ENCODE measurements at places on chromosomes 16 and 17. TPM values are rescaled to one million over a fixed set of nuclear protein-coding genes. Genes with fewer than 3 reads are reported as not detected.

DNA sequence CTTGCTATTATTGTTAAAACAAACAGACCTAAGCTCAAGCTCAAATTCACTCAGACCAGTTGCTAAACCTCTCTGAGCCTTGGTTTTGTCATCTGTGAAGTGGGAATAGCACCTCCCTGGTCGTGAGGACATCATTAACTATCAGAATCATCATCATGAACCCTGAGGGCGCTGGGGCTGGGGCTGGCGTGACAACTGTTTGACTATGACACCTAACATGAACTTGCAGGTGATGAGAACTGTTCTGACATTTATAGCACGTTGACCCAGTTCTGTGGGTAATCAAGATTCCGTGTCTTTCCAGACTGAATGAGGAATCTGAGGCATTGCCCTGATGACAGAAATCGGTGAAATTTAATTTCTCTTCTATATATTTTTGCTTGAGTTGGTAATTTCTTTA lies 71.3 kb upstream of the CDH5 start:
- H3K4me3 ChIP-seq: no peak overlapping the region
- DNase-seq: no peak
- H3K36me3 ChIP-seq: no peaks in the 10 kb centered on the region
- H3K4me1 ChIP-seq: no peaks in the 10 kb centered on the region
- H3K27me3 ChIP-seq: no peaks in the 10 kb centered on the region

Gene IGF2BP1
- total RNA-seq: not detected

DNA sequence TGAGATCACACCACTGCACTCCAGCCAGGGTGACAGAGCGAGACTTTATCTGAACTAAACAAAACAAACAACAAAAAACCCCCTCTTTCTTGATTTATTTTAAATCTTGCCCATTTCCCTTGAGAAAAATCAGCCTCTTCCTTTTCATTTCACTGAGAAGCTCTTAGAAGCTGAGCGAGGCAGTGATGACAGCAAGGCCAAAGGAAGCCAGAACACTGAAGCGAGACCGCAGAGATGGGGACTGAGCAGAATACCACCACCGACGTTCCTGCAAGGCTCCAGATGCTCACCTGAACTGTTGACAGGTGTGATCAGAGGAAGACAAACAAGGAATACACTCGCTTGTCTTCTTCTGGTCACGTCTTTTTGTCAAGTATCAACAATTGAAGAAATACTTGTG lies 30.5 kb upstream of the IRF8 start:
- DNase-seq: no peak
- H3K36me3 ChIP-seq: no peaks in the 10 kb centered on the region
- no peak overlapping the region for H3K27ac ChIP-seq
- no peak overlapping the region for H3K4me3 ChIP-seq

GRCh38 chr17:28818819-28819221 lies 23.8 kb downstream of the FAM222B start:
- no peak overlapping the region for H3K4me3 ChIP-seq
- no peak overlapping the region for H3K27ac ChIP-seq
- no peaks in the 10 kb centered on the region for H3K4me1 ChIP-seq
- DNase-seq: no peak
- no peaks in the 10 kb centered on the region for H3K27me3 ChIP-seq

- no peaks in the 10 kb centered on the region for H3K27me3 ChIP-seq
- H3K27ac ChIP-seq: no peak overlapping the region
- DNase-seq: no peak
- no peaks in the 10 kb centered on the region for H3K36me3 ChIP-seq
These were observed 2.4 kb downstream of the APOBR start for GRCh38 chr16:28496844-28497243.

DNA sequence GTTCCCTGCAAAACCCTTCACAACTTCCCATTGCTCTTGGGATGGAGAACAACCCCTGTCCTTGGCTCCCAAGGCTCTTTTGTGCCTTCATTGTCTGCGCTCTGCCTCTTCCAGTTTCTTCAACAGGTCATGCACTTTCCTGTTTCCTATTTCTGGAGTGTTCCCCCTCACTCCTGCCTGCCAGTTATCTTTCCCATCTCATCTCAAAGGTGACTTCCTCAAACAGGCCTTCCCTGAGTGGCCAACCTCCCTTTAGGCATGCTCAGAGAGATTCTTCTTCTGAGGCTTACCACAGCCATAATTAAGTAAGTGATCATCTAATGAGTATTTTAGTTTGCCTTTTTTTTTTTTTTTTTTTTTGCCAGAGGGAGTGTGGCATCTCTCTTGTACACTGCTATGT lies 2.9 kb upstream of the CYLD start:
- no peaks in the 10 kb centered on the region for H3K27me3 ChIP-seq
- no peak overlapping the region for H3K27ac ChIP-seq
- H3K4me3 ChIP-seq: no peak overlapping the region
- no peaks in the 10 kb centered on the region for H3K36me3 ChIP-seq
- peaks cover 16% of the 10 kb centered on the region for H3K4me1 ChIP-seq

Gene RAB37
- total RNA-seq: 6.8 TPM

DNA sequence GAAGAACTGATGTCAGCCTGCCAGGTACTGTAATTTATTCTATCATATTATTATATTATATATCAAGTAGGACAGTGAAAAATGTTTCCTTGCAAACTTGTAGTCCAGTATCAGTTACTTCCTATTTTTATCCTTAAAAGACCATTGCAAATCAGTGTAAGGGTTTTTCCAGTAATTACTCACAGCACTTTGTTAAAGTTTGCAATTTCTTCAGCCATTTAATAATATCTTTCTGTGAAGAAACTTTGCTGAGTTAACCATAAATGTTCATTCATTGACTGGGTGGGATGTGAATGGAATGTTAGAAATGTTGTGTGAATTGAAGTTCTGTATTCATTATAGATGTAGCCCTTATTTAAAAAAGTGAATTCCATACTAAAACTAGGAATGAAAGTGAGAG lies 26.7 kb downstream of the HAPSTR1 start:
- H3K4me1 ChIP-seq: peaks cover 43% of the 10 kb centered on the region
- H3K36me3 ChIP-seq: peaks cover 38% of the 10 kb centered on the region
- no peak overlapping the region for H3K27ac ChIP-seq
- no peak for DNase-seq
- no peaks in the 10 kb centered on the region for H3K27me3 ChIP-seq
- H3K4me3 ChIP-seq: no peak overlapping the region

- no peak overlapping the region for H3K4me3 ChIP-seq
- no peaks in the 10 kb centered on the region for H3K27me3 ChIP-seq
- no peak for DNase-seq
These were observed 1014.2 kb upstream of the CDH8 start for GRCh38 chr16:63050391-63050790.

GRCh38 chr16:71542377-71542776 lies 16.2 kb downstream of the CHST4 start:
- H3K4me1 ChIP-seq: no peaks in the 10 kb centered on the region
- no peak overlapping the region for H3K4me3 ChIP-seq
- DNase-seq: peak; percentile 70

- peaks cover 4% of the 10 kb centered on the region for H3K4me1 ChIP-seq
- peaks cover 52% of the 10 kb centered on the region for H3K27me3 ChIP-seq
- no peak overlapping the region for H3K4me3 ChIP-seq
- H3K27ac ChIP-seq: no peak overlapping the region
These were observed 1.3 kb downstream of the WNK4 start for GRCh38 chr17:42781639-42782165.

- no peak for DNase-seq
- no peaks in the 10 kb centered on the region for H3K27me3 ChIP-seq
- H3K27ac ChIP-seq: no peak overlapping the region
- H3K36me3 ChIP-seq: no peaks in the 10 kb centered on the region
- no peaks in the 10 kb centered on the region for H3K4me1 ChIP-seq
These were observed 27.5 kb downstream of the TEKT5 start for GRCh38 chr16:10667239-10667638.

DNA sequence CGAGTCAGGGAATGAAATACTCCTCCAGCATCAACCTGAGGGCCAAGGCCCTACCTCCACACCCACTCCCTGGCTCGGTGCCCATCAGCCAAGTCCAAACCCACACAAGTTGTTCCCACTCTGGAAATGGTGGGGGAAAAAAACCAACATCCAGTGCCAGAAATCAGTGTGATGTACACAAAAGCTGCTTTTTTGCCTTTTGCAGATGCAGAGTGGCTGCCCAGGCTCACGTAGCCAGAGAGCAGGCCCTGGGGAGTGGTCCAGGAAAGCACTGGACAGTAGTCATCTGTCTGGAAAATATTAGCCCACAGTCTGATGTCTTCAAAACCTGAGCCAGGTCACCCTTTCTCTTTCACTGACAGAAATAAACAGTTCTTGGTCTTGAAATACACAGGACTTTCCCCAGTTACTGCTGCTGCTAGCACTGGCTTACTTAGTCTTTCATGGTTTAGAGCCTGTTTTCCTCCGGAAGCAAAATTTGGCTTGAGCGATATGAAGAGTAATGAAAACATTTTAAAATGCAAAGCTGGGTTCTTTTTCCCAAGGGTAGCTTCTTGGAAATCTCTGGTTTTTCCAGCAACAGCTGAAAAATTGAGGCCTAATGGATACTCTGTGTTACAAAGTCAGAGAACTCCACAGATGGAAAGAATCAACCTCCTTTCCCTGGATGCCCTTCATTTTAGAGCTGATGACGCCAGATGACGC lies 18.2 kb upstream of the NOS2 start:
- DNase-seq: no peak
- no peaks in the 10 kb centered on the region for H3K36me3 ChIP-seq
- H3K4me1 ChIP-seq: no peaks in the 10 kb centered on the region
- no peak overlapping the region for H3K27ac ChIP-seq
- no peaks in the 10 kb centered on the region for H3K27me3 ChIP-seq

- H3K4me1 ChIP-seq: no peaks in the 10 kb centered on the region
- no peak overlapping the region for H3K4me3 ChIP-seq
- peak; percentile 15 for DNase-seq
- no peak overlapping the region for H3K27ac ChIP-seq
- no peaks in the 10 kb centered on the region for H3K36me3 ChIP-seq
These were observed 9.7 kb downstream of the CHST5 start for GRCh38 chr16:75526032-75526790.

Gene CD300A
- 17.5 TPM for total RNA-seq

- no peak overlapping the region for H3K4me3 ChIP-seq
- DNase-seq: peak; percentile 72
- peaks cover 72% of the 10 kb centered on the region for H3K36me3 ChIP-seq
- peaks cover 10% of the 10 kb centered on the region for H3K4me1 ChIP-seq
- H3K27me3 ChIP-seq: no peaks in the 10 kb centered on the region
These were observed 77.1 kb downstream of the USP31 start for GRCh38 chr16:23072084-23072599.

DNA sequence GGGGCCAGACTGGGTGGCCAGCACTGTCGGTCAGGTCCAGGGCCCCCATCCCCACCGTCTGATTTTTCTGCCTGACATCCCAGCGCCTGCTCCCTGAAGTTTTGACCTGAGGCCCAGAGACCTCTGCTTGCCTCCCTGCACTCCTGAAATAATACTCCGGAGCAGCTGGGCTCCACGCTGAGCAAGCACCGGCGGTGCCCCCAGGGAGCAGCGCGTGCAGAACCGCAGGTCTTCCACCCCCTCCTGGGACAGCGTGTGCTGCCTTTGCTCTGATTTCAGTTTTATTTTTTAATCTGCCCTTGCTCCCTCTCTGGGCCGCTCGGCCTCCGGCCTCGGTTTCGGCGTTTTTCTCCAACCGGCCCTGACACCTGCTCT lies 132.4 kb upstream of the GSE1 start:
- H3K27ac ChIP-seq: no peak overlapping the region
- H3K27me3 ChIP-seq: no peaks in the 10 kb centered on the region
- H3K36me3 ChIP-seq: no peaks in the 10 kb centered on the region
- no peak for DNase-seq
- H3K4me3 ChIP-seq: no peak overlapping the region

DNA sequence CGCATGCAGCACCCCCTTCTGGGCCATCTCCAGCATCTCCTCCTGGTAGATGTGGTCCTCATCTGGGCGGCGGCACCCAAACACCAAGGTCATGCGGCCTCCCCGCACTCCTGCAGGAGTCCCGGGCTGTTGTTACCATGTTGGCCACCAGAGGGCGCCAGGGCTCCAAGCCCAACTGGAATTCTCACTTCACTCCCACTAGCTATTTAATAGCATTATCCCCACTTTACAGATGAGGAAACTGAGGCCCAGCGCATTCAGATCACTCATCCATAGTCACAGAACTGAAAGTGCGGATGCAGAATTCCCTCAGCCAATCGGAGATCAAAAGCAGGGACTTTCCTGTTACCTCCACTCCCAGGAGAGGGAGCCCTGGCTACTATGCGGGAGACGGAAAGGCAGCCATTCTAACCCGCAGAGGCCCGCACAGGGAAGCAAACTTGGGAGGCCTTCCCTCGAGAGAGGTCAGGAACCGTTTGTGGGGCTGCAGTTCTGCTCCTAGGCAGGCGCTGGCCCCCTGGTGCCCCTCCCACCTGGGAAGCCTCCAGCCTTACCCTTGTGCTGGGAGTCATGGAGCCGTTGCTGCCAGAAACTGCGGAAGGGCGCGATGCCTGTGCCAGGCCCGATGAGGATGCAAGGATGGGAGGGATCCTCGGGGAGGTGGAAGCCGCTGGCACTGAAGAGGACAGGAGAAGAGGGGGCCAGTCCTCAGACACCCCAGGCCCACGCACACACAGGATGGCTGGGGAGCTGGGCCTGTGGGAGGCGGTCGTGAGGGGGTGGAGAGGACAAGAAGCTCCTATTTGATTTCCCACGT lies 40.1 kb downstream of the NOS2 start:
- no peaks in the 10 kb centered on the region for H3K4me1 ChIP-seq
- H3K4me3 ChIP-seq: no peak overlapping the region
- no peak overlapping the region for H3K27ac ChIP-seq

- peaks cover 61% of the 10 kb centered on the region for H3K36me3 ChIP-seq
- no peak overlapping the region for H3K27ac ChIP-seq
- no peaks in the 10 kb centered on the region for H3K4me1 ChIP-seq
These were observed 8.4 kb downstream of the ACSF3 start for GRCh38 chr16:89102041-89102471.

Gene MARVELD3
- total RNA-seq: 6.9 TPM

GRCh38 chr17:73820686-73821448 lies 176.6 kb upstream of the SDK2 start:
- no peaks in the 10 kb centered on the region for H3K36me3 ChIP-seq
- DNase-seq: no peak
- no peaks in the 10 kb centered on the region for H3K27me3 ChIP-seq
- H3K27ac ChIP-seq: no peak overlapping the region
- no peak overlapping the region for H3K4me3 ChIP-seq

DNA sequence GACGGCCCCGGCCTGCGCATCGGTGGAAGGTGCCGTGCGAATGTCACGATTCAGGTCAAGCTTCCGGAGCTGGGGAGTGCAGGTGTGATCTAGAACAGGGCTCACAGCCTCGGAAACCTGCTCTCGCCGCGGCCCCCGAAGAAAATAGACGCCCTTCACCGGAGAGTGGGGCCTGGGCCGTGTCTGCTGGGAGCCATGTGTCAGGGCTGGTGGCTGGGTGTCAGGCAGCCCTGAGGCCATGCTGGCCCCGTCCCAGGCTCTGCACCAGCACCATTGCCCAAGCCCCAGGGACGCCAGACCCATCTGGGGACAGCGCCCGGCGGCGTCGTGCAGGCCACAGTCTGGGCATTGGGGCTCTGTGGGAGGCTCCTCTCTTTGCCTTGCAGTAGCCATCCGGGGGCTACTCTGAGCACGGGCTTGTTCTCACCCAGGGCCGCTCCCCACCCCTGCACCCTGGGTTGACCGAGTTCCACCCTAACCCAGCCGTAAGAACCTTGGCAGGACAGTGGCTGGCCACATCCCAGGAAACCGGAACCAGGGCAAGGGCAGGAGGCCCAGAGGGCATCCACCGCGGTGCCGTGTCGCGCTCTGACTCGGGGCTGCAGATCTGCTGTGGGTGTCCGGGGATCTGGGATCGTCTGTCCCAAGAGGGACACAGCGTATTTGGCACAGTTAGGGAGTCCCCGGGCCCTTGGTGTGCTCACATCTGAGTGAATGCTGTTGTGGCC lies 5.3 kb upstream of the NUDT16L1 start:
- H3K36me3 ChIP-seq: peaks cover 54% of the 10 kb centered on the region
- no peaks in the 10 kb centered on the region for H3K27me3 ChIP-seq
- peak; percentile 65 for DNase-seq
- H3K4me3 ChIP-seq: no peak overlapping the region

Gene MPV17L
- total RNA-seq: 1.6 TPM
